Fibroblast of lung (primary cell): ENCODE measurements at places on chromosomes 2 and 18. TPM values are rescaled to one million over a fixed set of nuclear protein-coding genes. Genes with fewer than 3 reads are reported as not detected.

ST8SIA5 gene
- total RNA-seq: under 0.01 TPM in 2 replicates

DYSF gene
- total RNA-seq: under 0.01 TPM in 1 of 2 replicates, not detected in the other

RBKS gene
- 1.3 and 2.6 TPM in 2 replicates for total RNA-seq

DNA sequence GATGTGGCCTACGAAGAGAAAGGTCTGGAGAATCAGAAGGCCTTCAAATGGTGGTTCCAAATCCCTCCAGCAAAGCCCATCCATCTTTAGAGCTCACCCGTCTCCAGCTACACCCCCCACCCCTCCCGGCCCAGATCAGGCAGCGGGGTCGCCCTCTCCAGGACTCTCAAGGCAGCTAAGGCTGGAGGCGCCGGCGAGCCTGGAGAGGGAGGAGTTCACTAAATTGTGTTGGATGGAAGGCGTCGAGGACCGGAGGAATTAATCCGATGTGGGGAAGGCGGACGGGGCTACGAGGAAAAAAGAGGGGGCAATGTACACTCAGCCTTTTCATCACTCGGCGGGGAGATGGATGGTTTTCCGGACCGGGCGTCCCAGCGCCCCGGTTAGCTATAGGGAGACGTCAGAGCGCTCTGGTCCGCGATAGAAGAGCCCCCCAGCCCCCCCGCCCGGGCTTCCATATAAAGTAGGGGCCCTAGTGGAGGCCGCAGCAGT, at the start of gene GRP:
GRP (plus strand) TSS at position 487 of the 492 bp plus-strand sequence. CDS start 108 bp downstream, outside the sequence.
- no peak for DNase-seq

- DNase-seq: no peak
These were observed 15.3 kb downstream of the FASTKD2 start for GRCh38 chr2:206780671-206781070.

- DNase-seq: no peak
These were observed 184.2 kb downstream of the RND3 start for GRCh38 chr2:150303281-150303680.

DNA sequence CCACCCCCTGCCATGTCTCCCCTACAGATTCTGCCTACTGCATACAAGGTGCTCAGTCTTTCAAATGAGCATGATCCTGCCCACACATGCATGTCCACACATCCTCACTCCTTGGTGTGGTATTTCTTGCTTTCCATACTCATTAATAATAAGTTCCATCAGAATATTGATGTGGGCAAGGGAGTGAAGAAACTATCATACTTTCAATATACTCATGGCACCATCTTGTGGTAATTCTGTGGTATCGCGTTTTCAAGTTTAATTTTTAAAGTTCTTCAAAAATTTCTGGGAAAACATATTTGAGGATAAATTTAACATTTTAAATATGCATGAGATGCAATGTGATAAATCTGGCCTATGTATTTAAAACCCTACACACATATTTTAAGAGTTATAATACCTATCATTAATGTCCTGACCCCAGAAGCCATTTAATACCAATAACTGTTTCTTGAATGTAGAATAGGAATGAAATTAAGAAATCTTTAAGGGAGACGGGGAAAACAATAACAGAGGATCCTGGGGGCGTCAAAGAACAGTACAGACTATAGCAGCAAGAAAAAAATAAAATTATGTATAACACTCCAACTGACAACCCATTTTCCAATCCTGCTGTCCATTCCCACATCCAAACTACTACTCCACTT, 110.1 kb downstream of the ZNF385B start:
- peak; percentile 14 for DNase-seq

DNA sequence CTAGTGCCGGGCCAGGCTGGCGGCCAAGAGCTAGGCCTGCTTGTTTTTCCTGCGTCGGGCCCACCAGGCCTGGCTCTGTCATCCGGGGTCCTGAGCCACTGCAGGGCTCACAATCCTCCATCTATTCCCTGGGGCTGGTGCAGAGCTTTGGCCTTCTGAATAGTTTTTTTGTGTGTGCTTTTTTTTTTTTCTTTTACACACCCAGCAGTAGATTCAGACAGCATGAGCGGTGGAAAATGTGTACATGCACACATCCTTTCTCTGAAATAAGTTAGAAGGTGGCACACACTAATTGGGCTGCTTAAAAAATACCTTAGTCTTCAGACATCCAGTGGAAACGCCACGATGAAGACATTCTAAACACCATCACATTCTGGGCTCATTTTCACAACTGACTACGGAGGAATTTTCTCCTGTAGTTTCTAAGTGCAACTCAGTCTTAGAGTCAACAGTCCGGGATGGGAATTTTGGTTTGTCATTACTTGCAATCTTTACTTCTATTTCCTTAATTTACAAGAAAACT, 6.1 kb downstream of the ZFP36L2 start:
- DNase-seq: peak; percentile 38

DNA sequence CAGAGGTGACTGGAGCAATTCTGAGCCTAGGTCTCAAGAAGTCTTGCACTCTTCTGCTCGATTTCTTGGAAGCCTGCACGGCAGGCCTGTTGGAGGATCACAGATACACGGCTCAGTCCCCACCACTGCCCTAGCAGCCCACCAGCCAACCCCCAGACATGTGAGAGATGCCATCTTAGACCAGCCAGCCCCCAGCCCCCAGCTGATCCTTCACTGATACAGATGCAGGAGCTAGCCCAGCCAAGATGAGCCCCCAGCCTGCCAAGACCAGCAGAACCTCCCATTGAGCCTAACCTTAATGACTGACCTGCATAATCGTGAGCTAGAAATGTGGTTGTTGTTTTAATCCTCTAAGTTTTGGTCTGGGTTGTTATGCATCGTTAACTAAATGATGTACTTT, 47.5 kb downstream of the INHBB start:
- no peak for DNase-seq

DNA sequence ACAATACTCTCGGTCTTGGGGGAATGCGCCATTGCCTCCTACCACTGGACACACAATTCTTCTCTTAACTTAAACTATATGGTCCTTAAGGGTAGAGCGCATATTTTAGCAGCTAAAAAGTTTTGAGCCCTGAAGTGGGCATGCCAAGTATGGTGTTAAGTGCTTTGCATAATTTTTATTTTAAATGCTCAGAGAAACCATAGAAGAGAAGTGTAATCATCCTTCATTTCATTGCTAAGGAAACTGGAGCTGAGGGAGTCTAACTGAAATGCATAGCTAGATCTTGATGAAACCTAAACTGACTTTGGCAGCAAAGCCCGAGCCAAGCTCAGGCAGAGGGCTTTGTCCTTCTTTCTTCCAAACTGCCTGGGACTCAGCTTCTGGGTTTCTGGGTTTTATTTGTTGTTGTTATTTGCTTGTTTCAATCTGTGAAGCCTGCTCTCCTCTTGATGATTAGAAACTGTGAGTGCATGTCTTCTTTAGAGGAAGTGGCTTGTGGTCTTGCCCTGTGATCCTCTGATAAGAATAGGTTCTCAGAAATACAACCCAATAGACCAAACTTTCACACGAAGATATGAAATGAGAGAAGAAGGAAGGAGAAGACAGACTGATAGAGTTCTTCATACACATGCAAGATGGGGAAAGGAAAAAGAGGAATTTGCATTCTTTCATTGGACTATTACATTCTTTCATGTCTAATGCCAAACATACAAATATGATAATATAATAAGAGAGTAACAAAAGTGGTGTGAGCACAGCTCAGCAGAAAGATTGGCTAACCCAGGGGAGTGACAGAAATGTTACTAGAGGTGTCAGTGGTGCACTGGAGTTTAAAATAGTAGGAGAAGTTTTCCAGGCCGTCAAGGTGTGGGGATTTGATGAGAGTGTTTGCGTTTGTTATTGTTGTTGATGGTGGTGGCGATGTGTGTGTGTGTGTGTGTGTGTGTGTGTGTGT, 7.5 kb upstream of the RNF144A start:
- DNase-seq: no peak
